GM04504 (cell line): ENCODE measurements at places on chromosomes 13 and 19.

DNA sequence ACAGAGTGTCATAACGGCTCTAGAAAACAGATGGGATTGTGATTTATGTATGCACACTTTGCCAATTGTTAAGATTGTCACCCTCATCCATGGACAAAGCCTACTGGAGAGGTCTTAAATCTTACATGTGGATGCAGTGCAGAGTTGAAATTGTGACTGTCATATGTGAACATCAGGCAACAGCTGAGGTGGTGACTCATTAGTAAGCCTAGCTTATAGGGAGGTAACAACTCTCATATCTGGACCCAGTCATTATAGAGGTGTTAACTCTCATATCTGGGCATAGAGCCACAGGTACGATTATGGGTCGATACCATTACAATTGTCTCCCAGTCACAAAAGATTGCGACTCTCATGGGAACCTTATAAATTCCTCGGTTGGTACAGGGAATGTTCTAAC, 29.8 kb upstream of the ZNF254 start:
- DNase-seq: no peak

GRCh38 chr19:35509861-35510625, 3.4 kb downstream of the DMKN start:
- DNase-seq: no peak

- no peak for DNase-seq
Measured at GRCh38 chr19:2048959-2049740, 1.9 kb downstream of the MKNK2 start.

DNA sequence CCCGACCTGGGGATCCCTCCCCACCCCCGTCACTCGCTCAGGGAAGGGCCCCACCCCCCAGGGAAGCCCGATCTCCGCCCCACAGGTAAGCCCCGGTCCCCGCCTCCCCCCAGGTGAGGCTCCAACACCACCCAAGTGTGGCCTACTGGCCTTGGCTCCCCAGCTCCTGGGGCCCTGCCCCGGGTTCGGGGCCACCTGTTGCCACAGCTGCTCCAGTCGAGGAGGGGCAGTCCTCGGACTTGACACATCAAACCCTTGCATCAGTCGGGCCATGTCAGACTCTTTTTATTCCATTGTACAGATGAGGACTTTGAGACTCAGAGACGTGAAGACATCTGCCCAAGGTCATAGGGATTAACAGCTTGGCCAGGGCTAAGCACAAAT, 512 bp downstream of the CC2D1A start:
- no peak for DNase-seq

DNA sequence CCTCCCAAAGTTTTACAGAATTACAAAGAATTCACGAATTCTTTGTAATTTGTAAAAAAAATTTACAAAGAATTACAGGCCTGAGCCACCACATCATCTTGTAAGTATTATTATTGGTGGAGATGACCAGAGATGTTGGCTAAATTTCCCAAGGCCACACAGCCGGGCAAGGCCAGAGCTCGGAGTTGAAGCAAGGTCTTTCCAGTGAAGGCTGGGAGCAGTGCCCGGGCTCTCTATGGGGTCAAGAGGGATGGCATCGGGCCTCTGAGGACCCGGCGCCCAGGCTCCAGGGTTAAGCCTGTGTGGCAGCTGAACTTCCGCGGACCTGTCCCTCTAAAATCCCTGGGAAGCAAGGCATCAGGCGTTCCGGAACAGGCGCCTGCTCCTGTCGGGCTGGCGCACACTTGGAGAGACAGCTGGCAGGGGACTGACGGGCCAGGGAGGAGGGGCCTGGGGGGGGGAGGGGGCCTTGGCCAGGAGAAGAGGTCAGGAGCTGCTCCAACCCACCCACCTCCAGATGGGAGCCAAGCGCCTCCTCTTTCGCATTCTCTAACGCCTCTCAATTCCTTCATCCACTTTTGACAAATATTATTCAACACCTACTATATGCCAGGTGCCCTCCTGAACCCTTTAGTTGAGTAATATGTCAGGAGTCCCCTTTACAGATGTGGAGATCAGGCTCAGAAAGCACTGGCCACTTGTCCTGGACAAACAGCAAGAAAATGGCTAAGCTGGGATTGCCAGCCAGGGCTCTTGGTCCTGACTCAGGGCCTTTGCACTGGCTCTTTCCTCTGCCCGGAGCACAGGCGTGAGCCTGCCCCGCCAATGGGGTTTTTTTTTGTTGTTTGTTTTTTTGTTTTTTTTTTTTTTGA, 36.8 kb upstream of the SEMA6B start:
- DNase-seq: no peak

GRCh38 chr19:51271067-51271466, 20.2 kb downstream of the SIGLECL1 start:
- no peak for DNase-seq

- DNase-seq: no peak
Measured at GRCh38 chr19:35908973-35909683, 1.0 kb upstream of the TYROBP start.

DNA sequence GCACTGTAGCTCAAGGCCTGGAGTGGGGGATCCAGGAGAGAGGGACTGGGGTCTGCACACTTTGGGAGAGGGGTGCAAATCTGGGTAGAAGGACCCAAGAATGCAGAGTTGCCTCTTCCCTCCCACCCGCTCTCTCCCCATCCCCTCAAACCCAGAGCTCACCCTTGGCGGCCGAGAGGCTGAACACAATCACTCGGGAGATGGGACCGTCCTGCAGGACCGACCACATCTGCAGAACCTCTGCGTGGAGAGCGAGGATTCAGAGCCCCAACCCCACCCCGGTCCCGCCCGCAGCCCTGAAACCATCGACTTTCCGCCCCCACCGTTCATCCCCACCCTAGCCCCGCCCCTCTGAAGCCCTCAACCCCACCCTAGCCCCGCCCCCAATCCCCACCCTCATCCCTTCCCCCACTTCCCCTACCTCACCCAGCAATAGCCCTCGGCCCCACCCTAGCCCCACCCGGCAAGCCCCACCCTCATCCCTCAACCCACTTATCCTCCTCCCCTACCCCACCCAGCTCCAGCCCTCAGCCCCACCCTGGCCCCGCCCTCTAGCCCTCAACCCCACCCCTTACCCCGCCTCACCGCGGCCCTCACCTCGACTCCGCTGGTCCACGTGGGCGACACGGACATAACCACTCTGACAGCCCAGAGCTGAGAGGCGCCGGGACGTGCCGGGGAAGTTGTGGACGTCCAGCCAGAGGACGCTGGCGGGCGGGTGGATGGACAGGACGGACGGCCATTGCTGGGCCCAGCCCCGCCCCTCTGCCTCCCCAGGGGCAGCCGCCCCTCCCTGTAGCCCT, 4.1 kb downstream of the KPTN start:
- DNase-seq: no peak

DNA sequence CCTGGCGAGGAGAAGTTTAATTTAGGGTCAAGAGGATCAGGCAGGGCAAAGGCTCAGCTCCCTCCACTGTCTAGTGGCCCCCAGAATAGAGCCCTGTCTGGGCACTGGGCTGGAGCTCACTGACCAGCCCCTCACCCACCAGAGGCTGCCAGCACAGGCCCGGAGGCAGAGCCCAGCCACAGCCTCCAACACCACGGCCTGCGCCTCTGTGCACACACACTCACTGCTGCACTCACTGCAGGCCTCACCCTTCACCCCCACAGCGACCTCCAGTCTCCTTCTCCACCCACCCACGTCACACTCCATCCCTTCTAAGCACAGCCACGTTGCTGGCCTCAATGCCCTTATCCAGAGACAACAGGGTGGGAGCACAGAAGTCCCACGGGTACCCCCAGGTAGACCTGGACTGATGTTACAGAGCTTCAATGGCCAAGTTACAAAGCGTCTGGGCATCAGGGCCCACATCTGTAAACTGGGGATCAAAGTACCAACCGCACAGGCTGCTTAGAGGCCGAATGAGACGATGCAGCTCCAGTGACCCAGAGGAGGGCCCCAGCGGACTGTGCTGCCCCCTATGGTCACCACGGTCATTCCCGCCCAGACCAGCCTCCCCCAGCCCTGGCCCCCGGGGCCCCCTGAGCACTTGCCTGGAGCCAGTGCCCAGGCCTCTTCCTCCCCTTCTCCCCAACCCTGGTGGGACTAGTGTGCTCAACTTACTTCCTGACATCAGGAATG, 4.5 kb upstream of the PRKD2 start:
- no peak for DNase-seq

DNA sequence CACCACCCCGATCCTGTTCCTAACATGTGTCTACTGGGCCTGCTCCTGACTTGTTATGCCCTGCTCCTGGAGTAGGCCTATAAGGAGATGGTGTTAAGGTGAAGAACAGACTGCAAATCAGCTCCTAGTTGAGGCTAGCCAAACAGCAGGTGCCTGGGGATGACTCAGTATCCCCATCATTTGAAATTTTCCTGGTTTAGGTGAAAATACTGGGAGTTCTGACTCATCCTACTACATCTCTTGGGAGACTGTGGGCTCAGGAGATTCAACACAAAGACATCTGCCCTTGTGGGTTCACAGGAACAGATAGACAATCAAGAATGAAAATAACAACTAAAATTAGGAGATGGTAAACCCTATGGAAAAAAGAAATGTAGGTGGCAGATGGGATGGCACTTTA, 41.2 kb downstream of the BRD4 start:
- no peak for DNase-seq

- no peak for DNase-seq
Measured at GRCh38 chr13:110490009-110490770, 71.3 kb downstream of the RAB20 start.

- no peak for DNase-seq
Measured at GRCh38 chr19:48004236-48004635, 9.8 kb downstream of the ELSPBP1 start.

GRCh38 chr13:110268576-110269185, 38.3 kb downstream of the COL4A1 start:
- no peak for DNase-seq

GRCh38 chr13:69720278-69720983, 387.2 kb upstream of the ATXN8OS start:
- no peak for DNase-seq

DNA sequence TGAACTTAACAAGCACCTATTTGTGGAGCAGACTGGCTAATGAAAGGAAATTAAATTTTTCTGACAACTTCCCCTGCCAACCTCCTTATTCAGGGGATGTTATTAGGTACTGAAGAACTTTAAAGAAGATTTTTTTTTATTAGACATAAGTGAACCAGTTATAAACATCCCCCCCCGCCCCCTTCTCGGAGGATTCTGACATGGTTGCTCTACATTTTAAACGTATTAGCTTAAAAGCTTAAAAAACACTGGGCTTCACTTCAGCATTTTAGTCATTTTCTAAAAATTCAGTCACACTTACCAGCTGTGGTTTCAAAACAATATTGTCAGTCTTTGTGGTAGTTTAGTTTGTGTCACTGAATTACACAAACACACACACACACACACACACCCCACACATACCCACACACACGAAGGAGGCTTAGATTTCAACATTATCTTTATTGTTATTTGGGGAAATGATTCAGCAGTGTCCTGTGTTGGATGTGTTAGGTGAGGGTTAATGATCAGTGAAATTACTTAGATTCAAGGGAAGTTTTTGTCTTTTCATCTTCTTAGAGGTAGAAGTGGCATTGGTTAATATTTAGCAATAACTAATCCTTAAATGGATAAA, 145.7 kb downstream of the PCCA start:
- no peak for DNase-seq

GRCh38 chr13:101917475-101917810, 465.0 kb downstream of the ITGBL1 start:
- no peak for DNase-seq

GRCh38 chr13:33610438-33611120, 207.4 kb upstream of the RFC3 start:
- no peak for DNase-seq

DNA sequence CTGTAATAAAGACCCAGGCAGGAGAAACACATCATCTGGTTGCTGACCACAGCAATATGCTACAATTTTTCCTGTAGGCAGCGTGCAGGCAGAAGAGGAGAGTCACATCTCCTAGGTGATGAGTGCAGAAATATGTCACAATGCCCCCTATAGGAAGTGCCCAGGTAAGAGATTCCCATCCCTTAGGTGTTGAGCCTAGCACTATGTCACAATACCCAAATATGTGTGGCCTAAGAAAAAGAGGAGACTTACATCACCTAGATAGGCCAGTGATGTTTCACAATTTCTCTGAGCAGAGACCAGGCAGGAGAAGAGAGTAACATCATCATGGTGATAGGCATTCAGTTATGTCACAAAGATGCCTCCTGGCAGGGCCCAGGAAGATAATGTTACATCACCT, 49.4 kb upstream of the ZNF728 start:
- DNase-seq: no peak
